ENCODE measurements at places on chromosomes 6 and 20.

DNA sequence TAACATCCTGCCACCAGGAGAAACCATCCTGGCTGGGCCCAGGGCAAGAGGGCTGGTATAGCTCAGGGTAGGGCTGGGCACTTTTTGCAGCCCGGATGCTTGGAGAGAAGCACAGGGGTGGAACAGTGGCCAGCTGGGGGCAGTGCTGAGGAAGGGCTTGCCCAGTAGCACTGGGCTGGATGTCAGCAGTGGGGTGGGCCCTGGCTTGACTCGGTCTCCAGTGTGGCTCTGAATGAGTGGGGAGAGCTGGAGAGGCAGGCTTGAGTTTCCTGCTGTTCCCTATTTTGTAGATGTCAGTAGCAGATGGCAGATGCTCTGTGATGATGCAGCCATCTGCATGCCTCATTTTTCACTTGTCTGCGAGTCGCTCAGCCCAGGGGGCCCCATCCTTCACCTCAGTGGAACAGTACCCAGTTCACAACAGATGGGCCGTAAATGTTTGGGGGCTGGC lies 56.3 kb upstream of the TULP1 start:
- DNase-seq: peak; percentile 23

- DNase-seq: no peak
Observed at GRCh38 chr20:9837634-9838033, 1.2 kb downstream of the PAK5 start.

DNA sequence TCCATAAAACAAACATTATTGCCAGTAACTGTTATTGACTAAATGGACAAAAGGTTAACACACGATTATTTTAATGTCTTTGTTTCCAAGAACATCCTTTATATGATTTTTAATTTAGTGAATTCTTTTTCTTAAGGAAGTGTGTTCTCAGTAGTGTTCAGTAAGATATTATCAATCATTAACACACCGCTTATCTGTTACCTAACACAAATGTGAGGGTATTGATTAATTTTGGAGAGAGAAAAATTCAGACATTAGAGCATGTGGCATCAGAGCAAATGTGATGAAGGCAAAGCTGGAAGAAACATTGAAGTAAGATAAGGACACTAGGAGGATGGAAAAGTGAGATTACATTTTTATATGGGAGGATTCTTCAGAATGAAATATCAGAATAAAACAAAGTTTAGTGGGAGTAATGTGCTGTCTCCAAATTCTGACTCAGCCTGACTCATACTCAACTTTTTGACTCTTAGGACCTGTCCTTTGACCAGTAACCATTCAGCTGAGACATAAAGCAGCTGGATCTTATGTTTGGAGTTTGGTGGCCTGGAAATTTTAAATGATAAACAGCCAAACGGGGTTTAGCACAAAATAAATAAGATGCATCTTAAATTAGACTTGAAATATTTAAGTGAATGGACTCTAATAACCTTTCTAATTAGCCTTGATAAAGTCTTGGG lies 348.6 kb downstream of the CD109 start:
- DNase-seq: peak; percentile 1

GRCh38 chr20:61760731-61761130 lies 304.9 kb downstream of the TAF4 start:
- no peak for DNase-seq

GRCh38 chr6:159761129-159761872 lies 544 bp upstream of the ACAT2 start:
- no peak for DNase-seq

- DNase-seq: no peak
Observed at GRCh38 chr20:53126185-53126584, 154.0 kb downstream of the TSHZ2 start.

GRCh38 chr6:82076916-82077315 lies 170.6 kb downstream of the IBTK start:
- no peak for DNase-seq

- DNase-seq: no peak
Observed at GRCh38 chr6:108652375-108652774, 91.7 kb downstream of the FOXO3 start.

DNA sequence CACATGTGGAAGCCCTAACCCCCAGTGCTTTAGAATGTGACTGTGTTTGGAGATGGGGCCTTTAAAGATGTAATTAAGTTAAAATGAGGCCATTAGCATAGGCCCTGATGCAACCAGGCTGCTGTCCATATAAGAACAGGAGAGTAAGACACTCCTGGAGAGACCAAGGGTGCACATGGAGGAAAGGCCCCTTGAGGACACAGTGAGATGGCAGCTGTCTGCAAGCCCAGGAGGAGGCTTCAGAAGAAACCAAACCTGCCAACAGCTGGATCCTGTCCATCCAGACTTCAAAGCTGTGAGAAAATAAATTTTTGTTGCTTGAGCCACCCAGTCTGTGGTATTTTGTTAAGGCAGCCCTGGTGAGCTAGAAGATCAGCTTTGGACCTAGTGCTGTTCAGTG lies 16.8 kb upstream of the SNRPB2 start:
- no peak for DNase-seq

- peak; percentile 67 for DNase-seq
Observed at GRCh38 chr6:148398678-148399077, 56.0 kb downstream of the SASH1 start.

DNA sequence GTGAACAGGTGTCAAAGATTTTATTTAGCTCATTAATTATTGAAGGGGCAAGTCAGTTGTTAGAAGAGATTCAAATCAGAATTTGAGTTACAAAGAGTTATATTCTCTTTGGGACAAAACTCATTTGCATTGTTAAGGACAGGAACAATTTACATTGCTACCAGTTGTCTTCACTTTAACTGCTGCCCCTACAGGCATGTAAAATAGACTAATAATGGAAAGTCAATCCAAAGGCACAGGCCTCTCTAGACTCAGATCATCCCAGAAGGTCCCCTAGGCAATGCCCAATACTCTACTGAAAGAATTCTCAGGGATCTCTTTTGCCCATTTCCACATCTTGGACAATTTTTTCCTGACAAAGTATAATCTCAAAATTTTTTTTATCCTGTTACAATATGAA lies 95.7 kb downstream of the SCP2D1 start:
- no peak for DNase-seq

DNA sequence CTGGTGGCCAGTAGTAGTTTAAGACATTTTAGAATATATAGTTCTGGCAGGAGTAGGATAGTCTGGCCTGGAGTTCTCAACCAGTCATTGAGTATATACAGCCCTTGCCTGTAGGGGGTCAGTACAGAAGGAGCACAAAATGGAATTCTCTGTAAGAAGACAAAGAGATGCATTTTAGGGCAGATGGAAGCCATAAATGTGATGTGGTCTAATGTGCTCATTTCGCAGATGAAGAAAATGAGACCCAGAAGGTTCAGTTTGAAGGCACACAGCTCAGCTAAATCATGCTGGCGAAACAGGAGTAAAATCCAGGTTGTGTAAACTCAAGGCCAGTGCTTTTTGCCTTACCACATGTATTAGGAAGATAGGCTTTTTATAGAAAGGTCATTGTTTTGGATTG lies 29.6 kb downstream of the QKI start:
- no peak for DNase-seq

GRCh38 chr6:139568956-139569538 lies 194.6 kb upstream of the CITED2 start:
- no peak for DNase-seq

- no peak for DNase-seq
Observed at GRCh38 chr6:154229786-154230185, 126.8 kb downstream of the IPCEF1 start.

DNA sequence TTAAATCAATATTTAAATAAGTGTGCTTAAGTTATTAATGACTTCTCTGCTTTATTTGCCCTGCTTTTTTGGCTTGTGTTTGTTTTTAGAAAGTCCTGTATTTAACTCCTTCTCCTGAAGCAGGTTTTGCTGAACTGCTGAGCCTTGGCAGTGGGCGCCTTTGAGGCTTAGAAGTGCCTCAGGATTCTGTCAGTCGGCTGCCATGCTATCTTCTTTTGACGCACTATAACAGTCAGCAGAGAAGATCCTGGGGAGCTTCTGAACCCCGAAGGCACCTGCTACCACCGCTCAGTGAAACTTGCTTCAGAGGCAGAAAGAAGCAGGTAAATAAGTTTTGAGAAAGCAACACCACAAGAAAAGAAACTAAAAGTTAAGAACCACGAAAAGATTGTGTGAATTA lies 22.4 kb downstream of the PCMT1 start:
- DNase-seq: no peak

DNA sequence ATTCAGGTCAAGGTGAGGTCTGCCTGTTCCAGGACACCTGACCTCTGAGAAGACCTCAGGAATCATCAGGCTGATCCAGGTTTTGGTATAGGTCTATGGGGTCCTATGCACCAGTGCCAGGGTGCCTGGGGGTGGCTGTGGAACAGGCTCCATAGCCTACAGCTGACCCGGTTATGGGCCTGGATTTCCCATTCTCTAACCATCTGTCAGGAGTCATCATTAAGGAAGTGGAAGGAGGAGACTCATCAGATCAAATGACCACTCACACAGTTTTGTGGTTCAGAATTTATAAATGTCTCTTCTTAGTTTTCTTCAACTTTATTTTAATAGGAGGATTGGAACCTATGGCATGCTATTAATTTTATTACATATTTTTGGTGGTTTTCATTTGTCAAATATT lies 14.8 kb downstream of the PLA2G7 start:
- no peak for DNase-seq

DNA sequence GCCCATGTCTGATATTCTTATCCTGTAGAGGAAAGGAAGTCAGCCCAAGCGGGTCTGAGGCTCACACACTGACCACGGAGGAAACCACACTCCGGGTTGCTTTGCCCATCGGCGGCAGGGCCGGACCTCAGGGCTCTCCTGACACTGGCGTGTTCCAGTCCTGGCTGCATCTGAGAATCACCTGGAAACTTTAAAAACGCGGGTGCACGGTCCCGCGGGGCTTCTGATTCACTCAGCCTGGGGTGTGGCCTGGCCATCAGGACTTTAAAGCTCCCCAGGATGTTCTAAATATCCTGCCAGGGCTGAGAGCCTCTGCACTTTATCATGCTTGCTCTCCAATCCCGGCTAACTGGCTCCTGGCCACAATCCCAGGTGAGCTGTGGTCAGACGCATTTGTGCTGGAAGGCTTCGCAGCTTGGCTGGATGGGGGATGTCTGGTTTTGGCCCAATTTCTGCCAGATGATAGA lies 47.7 kb upstream of the DACT2 start:
- no peak for DNase-seq

GRCh38 chr20:1569415-1569881 lies 11.9 kb upstream of the SIRPD start:
- DNase-seq: no peak

GRCh38 chr6:45772886-45773495 lies 242.7 kb downstream of the CLIC5 start:
- DNase-seq: no peak

DNA sequence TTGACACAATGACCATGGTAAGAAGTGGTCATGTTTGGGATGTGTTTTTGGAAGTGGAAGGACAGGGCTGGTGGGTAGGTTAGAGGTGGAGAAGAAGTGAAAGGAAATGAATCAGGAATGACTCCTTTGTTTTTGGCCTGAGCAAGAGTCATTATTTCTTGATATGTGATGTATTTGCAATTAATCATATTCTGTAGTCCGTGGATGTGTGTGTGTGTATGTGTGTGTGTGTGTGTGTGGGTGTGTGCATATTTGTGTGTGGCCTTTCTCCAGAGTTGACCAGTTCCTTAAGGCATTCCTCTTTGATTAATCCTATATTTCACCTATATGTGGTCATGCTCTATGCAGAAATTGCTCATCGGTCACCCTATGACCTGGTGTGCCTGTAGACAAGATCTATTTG lies 130.7 kb downstream of the UTRN start:
- no peak for DNase-seq

GRCh38 chr6:134764741-134765140 lies 185.2 kb downstream of the ALDH8A1 start:
- DNase-seq: no peak

DNA sequence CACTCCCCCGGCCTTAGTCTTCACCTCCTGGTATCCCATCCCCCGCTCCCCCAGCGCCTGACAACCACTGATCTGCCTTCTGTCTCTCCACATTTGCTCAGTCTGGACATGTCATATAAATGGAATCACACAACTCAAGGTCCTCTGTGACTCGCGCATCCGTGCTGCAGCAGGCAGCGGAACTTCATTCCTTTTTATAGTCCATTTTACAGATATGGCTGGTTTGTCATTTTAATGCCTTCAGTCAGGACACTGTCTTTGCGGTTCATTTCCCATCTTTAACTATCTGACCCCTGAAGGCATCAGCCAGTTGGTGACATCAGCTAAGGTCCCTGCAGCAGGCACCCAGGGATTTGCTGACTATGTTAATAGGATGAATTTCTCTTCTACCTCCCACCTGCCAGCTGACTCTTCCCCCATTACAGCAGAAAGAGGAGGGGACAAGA lies 125.7 kb downstream of the ZMYND8 start:
- no peak for DNase-seq

GRCh38 chr6:157229713-157230112 lies 93.6 kb downstream of the TMEM242 start:
- DNase-seq: no peak

DNA sequence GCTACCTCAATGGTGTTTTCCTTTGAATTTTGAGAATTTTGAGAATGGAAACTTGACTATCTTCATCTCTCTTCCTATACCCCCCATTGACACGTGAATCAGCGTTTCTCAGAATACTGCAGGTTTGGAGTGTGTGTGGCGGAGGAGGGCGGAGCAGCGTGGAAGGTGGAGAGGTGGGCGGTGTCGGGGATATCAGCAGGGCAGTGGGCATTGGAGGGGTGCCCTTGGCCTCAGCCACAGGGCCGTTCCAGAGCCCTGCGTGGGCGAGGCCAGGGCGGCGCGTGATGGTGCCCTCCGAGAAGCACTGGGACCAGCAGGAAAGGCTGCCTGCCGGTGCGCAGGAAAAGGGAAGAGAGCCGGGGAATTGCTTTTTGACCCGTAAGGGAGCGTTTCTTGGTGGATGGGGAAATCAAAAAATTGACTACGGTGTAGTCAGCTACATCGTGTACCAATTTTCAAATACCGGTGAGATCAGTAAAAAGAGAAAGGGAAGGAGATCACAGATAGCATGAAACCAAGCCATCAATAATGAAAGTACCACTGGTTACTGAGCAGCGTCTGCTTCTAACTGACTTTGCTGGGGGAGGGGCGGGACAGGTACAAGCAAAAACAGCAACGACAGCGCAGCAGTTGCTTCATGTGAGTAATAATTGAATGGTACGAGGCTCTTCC lies 82.7 kb upstream of the DUSP22 start:
- no peak for DNase-seq

All from foreskin melanocyte (primary cell).